ENCODE measurements at places on chromosomes 3 and 15.

DNA sequence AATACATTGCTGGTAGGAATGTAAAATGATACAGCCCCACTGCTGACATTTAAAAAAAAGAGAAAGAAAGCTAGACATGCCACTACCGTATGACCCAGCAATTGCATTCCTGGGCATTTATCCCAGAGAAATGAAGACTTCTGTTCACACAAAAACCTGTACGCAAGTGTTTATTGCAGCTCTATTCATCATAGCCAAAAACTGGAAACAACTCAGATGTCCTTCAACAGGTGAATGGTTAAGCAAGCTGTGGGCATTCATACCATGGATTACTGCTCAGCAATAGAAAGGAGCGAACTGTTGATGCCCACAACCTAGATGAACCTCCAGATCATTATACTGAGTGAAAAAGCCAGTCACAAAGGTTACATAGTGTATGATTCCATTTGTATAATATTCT, 132.5 kb downstream of the MAP2K5 start:
- no peak for DNase-seq

GRCh38 chr3:177419904-177420601, 222.8 kb upstream of the TBL1XR1 start:
- DNase-seq = no peak

DNA sequence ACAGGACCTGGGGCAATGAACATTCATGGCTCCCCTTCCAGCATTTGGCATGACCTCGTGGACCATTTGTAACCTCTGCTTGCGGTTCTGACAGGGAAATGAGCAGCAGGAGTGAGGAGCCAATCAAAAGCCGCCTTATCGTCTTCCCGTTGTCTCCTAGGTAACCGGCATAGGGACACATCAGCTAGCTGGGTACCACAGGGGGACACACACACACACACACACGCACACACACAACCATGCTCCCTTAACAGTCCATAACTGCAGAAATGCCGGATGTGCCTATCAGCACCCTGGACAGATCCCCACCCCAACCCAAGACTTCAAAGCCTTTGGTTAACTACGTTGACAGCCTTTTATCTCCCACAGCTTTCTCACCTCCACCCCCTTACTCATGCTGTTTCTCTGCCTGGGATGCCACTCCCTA, 53.4 kb upstream of the CCDC174 start:
- no peak for DNase-seq

DNA sequence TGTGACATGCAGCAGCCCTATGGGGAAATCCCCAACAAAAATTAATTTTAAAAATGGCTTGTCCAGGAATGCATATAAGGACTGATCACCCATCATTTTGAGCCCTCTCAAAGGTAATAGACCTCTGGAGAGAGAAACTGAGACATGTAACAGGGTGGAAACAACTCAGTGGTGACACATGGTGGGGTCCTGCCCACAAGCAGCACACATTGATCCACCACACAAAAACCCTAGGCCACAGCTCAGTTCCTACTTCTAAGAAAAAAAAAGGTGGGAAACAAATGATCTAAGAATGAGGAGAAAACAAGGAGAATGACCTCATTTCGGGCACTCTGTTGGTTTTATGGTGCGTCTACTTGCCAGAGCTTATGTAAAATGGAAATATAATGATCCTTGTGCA, 1.9 kb upstream of the SLC41A3 start:
- DNase-seq = no peak

GRCh38 chr3:55085231-55085630, 157.4 kb upstream of the LRTM1 start:
- no peak for DNase-seq

GRCh38 chr15:78621810-78622402, 1.1 kb upstream of the CHRNA3 start:
- DNase-seq = no peak

- no peak for DNase-seq
Measured at GRCh38 chr3:124657138-124657537, 73.1 kb upstream of the UMPS start.

DNA sequence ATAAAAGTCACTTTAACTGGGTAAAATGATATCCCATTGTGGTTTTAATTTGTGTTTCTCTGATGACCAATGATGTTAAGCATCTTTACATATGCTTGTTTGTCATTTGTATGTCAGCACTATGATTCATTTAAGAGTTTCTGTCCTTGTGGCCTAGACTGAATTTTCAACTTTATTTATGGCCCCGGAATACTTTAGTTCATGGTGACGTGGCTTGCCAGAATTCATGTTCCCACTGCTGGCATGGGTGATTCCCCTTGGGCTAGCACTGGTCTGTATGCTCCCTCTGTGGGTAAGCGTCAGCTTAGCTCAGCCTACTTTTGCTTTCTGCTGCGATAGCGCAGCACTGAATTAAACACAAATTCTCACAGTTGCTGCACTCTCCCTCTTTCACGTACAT, 436.3 kb upstream of the SGO1 start:
- no peak for DNase-seq

- DNase-seq = no peak
Measured at GRCh38 chr3:57729334-57730045, 26.6 kb upstream of the SLMAP start.

DNA sequence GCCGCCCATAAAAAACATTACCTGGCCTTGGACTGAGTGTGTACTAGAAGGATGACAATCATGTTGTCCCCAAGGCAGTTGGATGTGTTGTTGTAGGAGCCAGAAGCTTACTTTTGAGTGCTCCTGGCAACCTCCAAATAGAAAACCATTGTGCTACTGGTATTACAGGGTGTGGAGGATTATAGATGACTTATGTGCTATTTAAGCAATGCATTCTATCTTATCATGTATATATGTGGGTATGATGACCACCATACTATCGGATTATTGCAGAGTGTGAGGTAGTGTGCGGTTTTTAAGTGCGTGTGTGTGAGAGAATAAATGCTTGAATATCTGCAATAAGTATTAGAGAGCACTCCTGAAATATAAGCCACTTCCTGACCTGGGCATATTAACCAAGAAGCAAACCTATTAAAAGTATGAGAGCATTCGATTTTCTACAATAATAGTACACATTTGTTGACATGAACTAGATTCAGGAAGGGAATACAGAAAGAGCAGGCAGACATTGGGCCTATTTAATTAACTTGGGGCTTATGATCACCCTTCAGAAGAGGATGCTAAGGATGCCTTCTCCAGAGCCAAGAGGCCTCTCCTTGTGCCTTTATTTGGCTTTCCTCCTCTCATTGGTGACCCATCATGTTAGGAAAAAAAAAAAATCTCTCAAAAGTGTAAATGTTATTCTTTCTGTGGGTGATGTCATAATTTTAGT, 11.7 kb upstream of the MBNL1 start:
- DNase-seq = no peak

DNA sequence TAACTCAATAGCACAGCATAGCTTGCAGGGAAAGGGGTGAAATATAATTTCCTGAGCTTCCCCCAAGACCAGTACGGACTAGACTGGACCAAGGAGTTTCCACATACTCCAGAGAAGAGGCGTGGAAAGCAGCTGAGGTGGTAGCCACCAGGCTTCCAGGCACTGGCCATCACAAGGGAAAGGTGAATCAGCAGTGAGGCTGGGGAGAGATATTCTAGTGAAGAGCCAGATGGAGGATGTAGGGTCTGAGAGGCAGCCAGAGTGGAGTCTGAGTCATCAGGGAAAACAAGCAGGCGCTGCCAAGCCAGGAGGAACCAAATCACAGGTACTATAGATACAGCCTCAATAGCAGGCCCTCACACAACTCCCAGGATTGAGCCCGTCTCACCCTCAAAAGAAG, 9.6 kb upstream of the RASA2 start:
- DNase-seq = no peak

DNA sequence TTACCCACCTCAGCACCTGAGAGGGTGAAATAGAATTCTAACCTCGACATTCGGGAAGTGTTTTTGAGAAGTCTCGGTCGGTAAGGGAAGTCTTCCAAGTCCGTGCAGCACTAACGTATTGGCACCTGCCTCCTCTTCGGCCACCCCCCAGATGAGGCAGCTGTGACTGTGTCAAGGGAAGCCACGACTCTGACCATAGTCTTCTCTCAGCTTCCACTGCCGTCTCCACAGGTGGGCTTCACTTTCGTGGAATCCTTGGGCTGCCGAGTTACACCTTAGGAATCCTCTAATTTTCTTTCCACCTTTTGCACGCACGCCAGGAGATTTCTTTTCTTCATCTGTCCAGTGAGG, 775 bp downstream of the CCNDBP1 start:
- no peak for DNase-seq

DNA sequence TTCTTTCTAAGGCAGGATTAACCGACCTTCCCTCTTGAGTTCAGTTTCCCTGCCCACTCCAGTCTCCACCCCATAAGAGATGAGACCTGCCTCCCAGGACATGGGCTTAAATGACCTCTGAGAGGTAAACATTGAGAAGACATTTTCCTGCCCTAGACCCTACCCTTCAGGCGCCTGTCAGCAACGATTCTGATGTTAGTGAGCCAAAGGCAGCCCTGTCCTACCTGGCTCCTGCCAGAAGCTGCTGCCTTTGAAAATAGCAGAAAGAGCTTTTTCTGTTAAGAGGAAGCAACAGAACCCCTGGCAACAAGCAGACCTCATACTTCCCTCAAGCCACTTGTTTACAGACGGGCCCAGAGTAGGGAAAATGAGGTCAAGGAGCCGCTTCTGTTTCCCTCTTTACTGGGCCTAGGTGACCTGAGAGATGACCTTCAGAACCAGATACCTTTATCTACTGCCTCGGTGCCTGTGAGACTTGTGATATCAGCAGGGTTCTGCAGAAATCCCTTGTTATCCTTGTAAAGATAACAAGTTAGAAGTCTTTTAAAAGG, 52.0 kb downstream of the CD200R1L start:
- no peak for DNase-seq

- no peak for DNase-seq
Measured at GRCh38 chr15:87547470-87548181, 708.9 kb downstream of the NTRK3 start.

Measured in stimulated activated CD8-positive, alpha-beta memory T cell treated with anti-CD3 and anti-CD28 coated beads, Interleukin-4, amount 100 ng/mL, for 4 hours (primary cell).